ENCODE measurements at places on chromosomes 5 and 9.

DNA sequence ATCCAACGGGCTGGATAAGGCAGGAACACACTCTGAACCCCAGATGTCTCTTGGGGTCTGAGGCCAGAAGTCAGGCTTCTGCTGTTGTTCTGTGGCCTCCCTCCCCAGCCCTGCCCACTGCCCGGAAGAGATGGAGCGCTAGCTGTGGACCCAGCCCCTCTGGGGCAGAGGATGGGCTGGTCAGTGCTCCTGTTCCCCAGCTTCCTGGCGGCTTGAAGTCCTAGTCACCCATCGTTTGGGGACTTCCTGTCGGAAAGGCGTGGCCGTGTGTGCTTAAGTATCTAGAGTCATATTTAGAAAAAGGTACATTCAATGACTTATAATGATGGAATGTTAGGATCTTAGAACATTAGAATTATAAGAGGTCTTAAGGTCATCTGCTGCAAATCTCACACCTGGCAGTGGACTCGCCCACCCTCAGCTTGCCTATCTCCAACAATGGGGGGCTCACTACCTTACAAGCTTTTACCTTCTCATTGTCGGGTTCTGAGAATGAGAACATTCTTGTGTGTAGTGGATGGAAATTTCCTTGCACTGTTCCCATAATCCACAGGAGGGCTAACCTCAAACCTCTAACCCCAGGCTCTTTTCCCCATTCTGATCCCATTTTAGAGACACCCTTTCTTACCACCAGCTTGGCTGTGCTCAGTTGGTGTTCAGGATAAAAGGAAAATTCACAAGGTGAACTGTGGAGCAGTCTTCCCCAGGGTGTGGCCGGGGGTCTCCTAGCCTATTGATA, 13.4 kb upstream of the AIF1L start:
- no peak for DNase-seq

DNA sequence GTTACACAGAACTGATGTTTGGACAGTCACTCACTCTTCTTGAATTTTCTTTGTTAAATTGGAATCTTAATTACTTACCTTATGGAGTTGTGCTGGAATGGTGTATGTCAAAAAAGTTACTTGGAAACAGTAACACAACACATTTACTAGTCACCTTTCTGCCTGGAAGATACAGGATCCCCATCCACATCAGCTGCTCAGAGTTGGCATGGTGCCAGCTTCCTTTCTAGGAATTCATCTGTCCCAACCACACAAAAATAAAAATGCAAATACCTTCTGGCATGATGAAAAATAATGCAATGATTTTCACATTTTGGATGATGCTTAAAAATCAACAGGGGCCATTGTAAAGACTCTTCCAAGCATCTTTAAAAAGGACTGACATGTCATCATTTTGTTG, 341.5 kb downstream of the TMEM38B start:
- no peak for DNase-seq

- DNase-seq = no peak
Measured at GRCh38 chr9:93324191-93324834, 127.2 kb upstream of the FAM120A start.

- no peak for DNase-seq
Measured at GRCh38 chr9:3793971-3794383, 268.2 kb upstream of the RFX3 start.

DNA sequence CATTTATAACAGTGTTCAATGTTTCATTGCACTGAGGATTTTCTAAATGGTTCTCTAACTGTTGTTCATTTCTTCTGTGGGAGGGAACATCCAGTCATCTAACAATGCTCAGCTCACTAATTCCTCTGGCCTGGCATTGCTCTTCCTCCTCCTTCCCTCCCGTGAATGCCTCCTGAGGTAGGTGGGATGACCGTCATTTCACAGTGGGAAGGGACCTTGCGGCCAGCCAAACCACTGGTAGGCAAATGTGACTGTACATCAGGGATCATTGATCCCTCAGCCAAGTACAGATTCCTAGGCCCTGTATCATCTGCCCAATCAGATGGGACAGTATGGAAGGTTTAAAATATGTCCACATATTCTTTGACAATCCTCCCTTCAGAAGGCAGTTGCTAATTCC, 23.7 kb upstream of the VDAC1 start:
- DNase-seq = no peak

GRCh38 chr5:32076699-32077695, 97.1 kb downstream of the GOLPH3 start:
- no peak for DNase-seq

- DNase-seq = no peak
Measured at GRCh38 chr5:95810305-95811125, 12.0 kb downstream of the GLRX start.

DNA sequence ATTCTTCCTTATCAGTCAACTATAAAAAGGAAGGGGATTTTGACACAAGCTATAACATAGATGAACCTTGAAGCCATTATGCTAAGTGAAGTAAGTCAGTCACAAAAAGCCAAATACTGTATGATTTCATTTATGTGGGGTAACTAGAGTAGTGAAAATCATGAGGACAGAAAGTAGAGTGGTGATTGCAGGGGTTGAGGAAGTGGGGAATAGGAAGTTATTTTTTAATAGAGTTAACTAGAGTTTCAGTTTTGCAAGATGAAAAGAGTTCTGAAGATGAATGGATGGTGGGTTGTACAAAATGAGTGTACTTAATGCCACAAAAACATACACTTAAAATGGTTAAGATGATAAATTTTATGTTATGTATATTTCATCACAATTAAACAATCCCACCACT, 65.4 kb upstream of the FAM174A start:
- DNase-seq = no peak

GRCh38 chr9:4579001-4579400, 83.1 kb upstream of the PLPP6 start:
- no peak for DNase-seq

GRCh38 chr9:98186236-98186635, 6.2 kb downstream of the CORO2A start:
- no peak for DNase-seq

DNA sequence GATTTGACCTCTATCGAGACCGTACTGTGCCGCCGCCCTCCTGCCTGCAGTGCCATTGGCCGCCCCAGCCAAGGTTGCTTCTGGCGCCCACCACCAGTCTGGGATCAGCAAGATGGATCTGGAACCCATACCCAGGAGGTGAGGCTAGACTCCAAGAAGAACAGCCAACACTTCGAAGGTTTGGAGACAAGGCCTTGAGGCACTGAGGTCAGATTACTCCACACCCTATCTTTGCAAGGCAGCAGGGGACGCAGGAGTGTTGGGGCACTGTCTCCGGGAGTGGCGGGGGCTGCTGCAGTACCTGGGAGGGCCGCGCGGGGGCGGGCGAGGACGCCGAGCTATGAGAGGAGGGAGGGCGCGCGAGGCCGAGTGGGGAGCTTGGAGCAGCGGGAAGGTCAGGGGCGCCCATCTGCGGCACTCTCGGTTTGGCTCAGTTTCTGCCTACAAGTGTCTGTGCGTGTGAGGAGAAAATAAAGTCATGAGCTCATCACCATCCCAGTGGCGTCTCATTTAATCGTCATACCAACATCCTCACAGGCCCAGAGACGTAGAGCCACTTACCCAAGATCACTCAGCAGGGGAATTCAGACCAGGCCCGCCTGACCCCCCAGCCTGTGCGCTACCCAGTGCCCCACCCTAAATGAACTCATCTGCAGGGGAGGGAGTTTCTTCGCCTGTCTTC, 20.5 kb upstream of the PSD2 start:
- peak; percentile 74 for DNase-seq

DNA sequence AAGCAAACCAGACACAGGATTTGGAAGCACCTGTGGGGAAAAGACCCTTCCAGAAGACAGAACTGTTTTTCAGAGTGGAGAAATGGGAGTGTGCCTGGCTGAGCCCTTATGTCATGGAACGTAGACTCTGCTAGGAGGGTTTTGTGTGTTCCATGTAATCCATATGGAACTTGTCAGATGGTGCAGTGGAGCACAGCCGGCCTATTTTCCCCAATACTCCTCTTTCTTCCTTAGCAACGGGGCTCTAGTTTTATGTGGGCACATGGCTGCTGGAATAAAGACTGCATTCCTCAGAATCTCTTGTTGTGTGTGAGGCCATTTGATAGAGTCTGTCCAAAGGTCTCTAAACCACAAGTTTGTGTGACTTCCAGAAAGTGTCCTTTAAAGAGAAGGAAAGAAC, 284.0 kb downstream of the DRD1 start:
- DNase-seq = no peak

DNA sequence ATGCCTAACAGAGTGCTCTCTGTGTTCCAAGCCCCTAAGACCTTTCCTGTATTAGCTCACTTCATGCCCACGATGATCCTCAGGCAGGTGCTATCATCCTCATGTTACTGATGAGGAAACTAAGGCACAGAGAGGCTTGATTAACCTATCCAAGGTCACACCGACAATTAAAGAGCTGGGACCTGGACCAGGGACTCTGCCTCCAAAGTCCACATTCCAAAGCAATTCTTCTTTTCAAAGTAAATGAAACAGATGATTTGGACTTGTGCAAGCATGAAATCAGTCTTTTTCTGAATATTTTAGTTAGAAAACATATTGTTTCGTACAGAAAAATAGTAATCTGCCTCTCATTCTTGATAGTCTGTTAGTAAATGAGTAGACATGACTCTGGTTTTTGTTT, 18.1 kb upstream of the RASEF start:
- DNase-seq = no peak

DNA sequence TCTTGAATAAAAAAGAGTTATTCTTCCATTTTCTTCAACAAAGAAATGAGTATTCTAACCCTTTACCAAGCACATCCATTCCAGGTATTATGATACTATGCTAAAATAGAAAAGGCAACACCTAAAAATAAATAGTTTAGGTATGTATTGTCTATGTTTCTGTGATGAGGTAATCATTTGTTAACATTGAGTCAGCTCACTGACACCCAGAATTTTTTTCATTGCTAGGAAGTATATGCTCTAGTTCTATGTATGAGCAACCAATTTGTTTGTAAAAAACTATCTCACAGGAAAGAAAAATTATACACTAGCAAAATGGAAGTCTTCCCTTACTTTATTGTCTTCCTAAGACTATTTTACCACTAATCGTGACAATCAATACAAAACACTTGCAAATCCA, 615.6 kb upstream of the GRIN3A start:
- DNase-seq = no peak

DNA sequence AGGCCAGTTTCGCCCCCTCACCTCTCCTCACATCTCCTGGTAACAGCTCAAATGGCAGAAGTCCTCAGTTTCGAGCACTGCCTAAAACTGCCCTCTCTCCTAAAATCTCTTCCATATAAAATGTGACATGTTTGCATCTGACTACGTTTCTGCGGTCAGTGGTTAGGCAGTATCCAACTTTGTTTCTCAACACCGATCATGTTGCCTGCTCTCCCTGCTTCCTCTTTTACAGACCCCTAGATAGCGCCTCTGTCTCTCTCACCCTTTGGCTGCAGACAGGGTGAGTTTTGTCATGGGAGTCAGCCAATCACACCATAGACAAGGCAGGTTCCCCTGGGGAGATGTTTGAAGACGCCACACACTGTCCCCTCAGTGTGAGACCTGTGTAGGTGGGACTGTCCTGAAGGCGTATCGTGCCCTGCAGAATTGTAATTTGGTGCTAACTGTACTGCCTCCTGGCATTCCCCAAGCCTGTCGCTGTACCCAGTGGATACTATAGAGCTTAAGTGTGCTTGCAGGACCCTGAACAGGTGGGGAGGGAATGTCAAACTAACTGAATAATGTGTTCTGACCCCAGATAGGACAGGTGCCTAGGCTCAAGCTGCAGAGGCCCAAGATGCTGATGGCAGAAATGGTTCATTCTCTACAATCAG, 1.1 kb downstream of the HEXB start:
- no peak for DNase-seq

GRCh38 chr9:24118190-24118589, 292.1 kb upstream of the ELAVL2 start:
- DNase-seq = no peak

DNA sequence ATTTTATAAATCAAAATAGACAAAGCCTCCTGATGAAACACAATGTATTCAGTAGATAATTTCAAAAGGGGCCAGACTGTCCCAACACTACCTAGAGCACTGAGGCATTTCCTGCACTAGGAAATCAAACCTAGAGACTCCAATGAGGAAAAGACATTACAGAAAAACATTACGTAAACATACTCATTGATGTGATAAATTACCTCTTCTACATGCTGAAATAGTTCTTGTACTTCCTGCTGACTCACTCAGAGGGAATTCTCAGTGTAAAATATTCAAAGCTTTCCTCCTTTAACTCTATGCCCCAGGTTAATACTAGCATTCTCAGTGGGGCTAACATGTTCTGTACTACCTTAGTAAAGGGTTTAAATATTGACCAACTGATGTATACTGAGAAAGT, 178.0 kb downstream of the ESM1 start:
- no peak for DNase-seq

- no peak for DNase-seq
Measured at GRCh38 chr9:96621618-96622017, 2.0 kb upstream of the CDC14B start.

GRCh38 chr9:116549061-116549664, 137.9 kb upstream of the TRIM32 start:
- DNase-seq = no peak

DNA sequence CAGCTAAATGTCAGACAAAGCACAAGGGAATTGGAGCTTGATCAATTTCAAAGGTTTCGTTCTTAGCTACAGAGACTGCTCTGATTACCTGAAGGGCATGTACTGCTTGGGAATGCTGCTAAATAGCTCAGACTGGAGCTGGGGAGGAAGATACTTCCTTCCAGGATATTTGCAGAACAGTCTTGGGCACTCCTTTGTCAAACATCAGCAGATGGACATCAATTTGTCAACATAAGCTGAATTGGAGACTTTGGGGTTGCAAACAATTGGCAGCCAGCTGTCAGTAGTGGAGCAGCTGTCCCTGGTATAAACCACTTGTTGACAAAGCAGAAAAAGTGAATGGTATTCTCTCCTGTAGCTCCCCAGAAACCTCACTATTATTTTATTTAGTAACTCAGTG, 182.0 kb downstream of the CCDC192 start:
- no peak for DNase-seq

DNA sequence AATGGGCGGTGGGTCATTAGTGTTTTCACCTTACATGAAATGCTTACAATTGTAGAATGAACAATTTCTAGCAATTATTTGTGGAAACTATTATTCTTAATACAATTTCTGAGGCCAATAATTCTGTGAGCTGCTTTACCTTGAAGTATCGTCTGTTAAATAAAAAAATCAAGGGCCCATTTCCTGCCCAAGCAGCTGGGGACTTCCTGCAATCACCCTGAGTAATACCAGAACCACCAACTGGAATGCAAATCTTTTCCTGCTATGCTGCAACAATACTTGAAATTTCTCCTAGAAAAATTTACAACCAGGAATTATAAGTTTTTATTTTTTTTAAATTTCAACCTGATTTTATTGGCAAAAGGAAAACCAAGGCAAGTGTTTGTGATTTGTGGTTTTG, 52.6 kb downstream of the ADAMTS16 start:
- no peak for DNase-seq

- DNase-seq = no peak
Measured at GRCh38 chr9:94173632-94174031, 85.5 kb upstream of the ZNF169 start.

- DNase-seq = no peak
Measured at GRCh38 chr5:102955488-102955887, 164.4 kb downstream of the GIN1 start.

- DNase-seq = no peak
Measured at GRCh38 chr5:179439181-179439985, 94.1 kb upstream of the ADAMTS2 start.
